Vagina (tissue), 2 donors: ENCODE measurements at places on chromosomes 12 and 14.

GRCh38 chr14:58119381-58119780, 32.6 kb downstream of the ARMH4 start:
- no peak for DNase-seq

DNA sequence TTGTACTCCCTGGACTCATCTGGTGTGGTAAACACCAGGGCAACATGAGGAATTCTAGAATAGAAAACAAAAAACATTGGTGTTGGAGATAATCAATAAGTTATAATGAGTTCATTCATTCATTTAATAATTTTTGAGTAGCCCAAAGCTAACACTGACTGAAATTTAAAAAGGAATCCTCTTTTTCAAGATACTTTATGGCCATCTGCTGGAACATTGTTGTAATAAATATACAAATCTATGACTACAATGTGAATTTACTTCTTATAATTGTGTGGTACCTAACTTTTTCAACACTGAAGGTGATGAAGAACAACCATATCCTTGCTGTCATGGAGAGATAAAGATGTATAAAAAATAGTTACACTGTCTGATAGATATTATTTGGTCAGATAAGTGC, 687.3 kb upstream of the MIS18BP1 start:
- no peak for DNase-seq

DNA sequence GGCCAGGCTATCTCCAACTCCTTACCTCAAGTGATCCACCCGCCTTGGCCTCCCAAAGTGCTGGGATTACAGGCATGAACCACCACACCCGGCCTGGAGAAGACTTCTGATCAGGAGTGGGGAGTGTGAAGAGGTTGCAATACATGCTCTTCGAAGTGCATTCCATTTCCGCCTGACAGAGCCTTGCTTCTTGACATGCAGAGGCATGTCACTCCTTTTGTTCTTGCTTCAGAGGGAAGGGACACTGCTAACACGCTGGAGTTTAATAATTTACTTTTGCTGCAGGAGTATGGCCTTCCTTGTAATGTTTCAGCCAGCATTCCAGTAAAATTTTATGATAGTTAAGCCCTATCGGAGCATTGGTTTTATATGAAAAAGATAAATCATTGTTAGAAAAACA, 74.9 kb downstream of the SLC25A47 start:
- no peak for DNase-seq

- DNase-seq, result no peak
These were observed 14.9 kb upstream of the SCFD1 start for GRCh38 chr14:30607156-30607780.

DNA sequence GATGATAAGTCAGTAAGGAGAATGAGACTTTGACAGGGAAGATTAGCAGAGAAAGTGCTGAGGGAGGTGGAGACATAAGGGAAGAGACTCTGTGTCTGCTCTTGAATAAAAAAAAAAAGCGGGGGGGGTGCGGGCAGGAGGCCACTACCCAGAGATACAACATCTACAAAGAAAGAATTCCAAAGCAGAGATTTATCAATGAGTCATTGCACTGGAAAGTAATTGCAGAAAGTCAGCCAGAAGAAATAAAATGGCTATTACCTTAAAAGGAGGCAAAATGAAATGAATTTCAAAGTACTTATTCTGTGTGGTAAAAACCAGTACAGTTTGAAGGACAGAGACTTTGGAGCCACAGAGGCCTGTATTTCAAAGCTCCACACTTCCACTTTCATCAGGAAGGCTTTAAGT, 267.1 kb upstream of the PRKD1 start:
- no peak for DNase-seq

DNA sequence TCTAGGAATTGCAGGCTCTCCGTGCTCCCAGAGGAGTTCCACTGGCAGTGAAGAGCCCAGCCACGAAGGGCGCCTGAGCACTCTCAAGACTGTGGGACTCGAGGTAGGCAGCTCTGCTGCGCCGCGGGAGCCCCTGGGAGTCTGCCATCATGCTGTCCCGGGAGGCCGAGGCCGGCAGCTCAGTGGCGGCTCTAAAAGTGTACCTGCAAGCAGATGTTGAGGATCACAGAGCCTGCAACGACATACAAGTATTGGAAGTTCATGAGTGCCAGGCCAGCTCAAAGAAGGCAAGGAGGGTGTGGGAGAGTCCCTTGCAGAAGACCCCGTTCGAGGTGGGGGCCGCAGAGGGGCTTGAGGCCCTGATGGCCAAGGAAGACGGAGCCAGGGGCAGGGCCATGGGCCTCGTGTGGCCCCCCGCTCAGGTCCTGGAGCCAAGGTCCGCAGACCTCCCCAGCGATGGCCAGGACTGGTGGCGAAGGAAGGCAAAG, 62.7 kb downstream of the MUCL1 start:
- DNase-seq, result no peak

DNA sequence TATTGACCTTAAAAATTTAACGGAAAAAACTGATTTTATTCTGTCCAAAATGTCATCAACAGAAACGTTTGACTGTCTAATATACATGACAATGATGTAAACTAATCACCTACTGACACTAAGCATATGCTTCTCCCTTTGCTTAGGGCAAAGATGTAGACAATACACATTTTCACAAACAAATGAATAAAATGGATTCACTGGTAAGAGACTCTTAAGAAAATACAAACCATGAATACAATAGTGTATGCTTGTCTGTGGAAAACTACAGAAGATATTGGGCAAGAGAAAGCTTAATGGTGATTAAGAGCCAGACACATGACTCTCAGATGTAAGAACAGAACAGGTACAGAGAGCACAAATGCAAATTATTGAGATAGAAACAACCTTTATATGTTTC, 1248.7 kb downstream of the FSCB start:
- DNase-seq, result no peak

- no peak for DNase-seq
These were observed 38.1 kb upstream of the PLXNC1 start for GRCh38 chr12:94110258-94110657.

- no peak for DNase-seq
These were observed 53.4 kb upstream of the FOXN3 start for GRCh38 chr14:89470401-89470800.

- no peak for DNase-seq
These were observed 221.8 kb downstream of the PHLDA1 start for GRCh38 chr12:75809746-75810145.

DNA sequence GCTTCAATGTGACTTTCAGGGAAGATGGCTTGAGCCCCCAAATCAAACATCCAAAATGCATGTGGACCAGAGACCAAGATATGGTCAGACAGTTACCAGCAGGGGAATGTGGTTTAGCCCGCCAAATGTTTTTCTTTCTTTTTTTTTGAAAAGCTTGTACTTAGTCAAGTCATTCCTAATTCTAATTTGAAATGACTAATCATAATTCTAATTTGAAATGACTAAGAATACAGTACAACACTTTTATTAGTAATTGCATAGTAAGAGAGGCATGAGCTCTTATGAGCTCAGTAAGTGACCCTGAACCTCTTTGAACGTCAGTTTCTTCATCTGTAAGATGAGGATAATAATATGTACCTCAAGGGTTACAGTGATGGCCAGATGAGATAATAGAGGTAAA, 72.4 kb downstream of the HECTD4 start:
- no peak for DNase-seq

DNA sequence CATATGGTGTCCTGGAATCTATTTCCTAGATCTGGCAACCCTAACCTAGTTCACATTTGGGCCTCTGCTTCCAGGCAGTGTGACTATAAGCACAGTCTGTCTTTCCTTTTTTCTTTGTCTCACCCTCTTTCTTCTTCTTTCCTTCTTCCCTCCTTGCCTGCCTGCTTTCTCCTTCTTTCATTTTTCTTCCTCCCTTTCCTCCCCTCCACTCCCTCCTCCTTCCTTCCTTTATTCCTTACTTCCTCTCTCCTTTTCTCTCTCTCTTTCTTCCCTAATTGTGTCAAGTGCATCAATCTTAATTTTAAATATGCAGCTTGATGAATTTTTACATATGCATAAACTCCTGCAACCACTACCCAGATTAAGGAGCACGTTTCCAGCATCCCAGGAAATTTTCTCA, 4.6 kb upstream of the DAO start:
- DNase-seq, result no peak

- DNase-seq, result no peak
These were observed 102.9 kb downstream of the DYRK2 start for GRCh38 chr12:67751381-67751928.

DNA sequence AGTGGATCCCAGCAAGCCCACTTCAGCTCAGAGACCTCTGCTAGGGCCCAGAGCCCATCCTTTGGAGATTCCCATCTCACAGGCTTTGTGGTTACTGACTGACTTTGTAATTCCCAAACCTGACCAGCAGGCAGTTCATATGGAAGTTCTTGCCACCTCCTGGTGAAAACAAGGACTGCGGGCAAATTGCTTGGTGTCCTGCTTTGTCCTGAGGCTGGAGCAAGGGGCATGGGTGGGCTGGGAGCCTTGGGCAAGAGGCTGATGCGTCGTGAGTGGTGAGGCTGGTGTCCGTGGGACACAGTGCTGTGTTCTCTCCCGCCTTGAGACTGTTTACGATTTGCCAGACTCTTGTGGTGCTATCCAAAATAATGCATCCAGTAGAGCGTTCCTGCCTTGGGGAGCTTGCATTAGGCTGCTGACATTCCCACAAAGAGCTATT, 91.0 kb downstream of the LRRC74A start:
- DNase-seq, result no peak

DNA sequence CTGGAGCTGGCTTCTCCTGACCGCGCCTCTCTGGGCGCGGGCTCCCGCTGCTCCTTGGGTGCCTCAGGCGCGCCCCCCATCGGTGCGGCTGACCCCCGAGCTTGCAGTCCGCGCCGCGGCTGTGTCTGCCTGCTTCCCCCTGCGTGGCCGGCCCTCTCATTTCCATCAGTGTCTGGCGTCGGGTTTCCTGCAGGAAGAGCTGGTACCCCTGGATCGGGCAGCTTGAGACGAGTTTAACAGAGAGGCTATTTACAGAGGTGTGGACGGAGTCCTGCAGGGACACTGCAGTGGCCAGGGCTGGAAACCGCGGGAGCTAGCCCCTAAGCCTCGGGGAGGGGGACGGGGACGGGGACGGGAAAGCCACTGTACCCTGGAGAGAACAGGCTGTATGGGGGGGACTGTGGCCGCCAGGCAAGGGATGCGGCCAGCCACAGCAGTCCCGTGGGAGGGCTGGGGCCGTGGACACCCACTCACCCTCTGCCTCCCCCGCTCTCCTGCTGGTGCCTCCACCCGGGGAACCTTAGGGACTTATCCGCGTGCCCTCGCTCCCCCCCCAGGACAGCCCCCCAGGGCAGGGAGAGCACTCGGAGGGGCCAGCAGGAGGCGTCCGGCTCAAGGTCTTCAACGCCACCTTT, 3.7 kb upstream of the CACNA2D4 start:
- peak; percentile 69 for DNase-seq

- DNase-seq, result no peak
These were observed 128.4 kb downstream of the GALC start for GRCh38 chr14:87864356-87865270.

DNA sequence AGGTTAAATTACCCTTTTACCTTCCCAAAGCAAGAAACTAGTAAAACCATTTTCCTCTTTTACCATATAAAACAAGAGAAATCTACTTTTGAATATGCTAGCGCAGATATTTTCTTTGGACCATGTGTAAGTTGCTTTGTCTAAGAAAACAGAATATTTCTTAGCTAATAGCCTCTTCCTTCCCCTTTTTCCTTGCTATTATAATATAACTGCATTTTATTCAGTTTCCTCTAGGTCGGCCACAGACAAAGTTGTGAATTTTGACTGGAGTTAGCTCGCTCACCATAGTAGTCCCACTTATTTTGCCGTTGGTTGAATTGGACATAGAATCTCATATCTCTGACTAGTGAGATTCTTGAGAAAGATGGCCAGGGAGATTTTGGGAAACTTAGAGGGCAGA, 115.6 kb downstream of the PLEKHA5 start:
- no peak for DNase-seq

DNA sequence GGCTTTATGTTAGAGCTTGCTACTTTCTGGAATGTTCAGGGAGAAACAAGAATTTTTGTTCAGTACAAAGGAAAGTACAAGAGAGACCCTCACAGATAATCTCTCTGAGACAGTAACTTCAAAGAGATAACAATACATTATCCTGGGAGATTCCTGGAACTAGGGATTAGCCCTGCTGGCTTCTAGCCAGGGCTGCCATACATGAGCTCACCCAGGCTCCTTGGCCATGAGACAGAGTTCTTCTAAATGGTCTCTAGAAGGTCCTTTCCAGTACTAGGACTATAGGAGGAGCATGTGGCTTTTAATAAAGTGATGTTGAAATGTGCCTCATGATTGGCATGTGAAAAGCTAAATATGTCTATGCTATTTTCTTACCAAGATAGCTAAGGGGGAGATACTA, 342.5 kb downstream of the EMP1 start:
- no peak for DNase-seq

DNA sequence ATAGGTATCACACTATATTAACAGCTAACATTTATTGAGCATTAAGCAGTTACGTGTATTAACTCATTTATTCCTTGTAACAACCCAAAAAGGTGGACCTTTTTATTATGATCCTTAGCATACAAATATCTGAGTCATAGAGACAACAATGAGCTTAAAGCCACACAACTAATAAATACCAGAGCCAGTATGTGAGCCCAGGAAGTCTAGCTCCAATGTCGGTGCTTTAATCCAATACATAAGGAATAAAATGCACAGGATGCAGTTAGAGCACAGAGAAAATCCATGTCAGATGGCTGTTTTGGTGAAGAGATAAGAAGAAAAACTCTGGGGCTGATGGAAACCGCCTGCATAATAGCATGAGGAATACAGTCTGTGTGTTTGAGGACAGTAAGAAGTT, 888.6 kb downstream of the TMTC2 start:
- no peak for DNase-seq

DNA sequence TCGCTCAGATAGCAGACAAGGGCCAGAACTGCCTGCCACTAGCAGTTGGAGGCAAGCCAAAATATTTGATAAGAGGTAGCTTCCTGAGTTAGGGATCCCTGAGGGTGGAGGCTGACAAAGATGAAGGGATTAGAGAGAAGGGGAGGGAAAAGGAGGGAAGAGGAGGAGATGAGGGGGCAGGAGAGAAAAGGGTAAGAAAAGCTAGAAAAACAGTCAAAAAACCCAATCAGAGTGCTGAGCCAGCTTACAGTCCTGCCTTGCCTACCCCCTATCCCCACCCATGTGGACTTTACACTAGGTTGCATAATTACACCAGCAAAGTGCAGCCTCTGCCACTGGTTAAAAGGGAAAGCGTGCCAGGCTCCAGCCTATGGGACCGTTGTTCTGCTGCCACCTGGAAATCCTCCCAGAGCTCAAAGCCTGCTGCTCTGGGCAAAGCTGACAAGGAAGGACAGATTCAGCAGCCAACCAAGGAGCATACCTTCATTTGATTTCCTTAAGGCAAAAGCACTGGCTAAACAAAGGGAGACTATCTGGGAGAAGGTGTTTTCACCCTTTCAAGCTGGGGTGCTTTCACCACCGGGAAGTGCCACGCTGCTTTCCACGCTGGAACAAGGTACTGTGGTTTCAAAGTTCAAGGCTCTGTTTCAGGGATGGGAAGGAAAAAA, 3.8 kb upstream of the NUMB start:
- no peak for DNase-seq

DNA sequence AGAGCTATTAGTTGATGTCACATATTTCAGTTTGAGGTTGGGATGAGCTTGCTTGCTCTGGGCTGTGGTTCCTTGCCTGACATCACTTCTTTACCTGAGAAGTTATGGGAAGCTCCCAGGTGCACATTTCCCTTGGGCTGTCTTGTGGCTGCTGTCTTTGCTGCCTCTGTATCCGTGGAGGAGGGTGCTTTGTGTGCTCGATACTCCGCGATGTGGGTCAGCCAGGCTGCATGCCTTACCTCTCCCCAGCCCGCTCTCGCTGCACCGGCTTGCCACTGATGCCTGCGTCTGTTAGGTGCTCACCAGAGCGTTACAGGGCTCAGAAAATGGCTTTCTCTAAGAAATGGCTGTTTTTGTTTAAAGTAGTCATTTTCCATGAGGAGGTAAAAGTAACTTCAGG, 19.6 kb downstream of the PELI2 start:
- no peak for DNase-seq
